ENCODE measurements at places on chromosomes 12 and 14.

DNA sequence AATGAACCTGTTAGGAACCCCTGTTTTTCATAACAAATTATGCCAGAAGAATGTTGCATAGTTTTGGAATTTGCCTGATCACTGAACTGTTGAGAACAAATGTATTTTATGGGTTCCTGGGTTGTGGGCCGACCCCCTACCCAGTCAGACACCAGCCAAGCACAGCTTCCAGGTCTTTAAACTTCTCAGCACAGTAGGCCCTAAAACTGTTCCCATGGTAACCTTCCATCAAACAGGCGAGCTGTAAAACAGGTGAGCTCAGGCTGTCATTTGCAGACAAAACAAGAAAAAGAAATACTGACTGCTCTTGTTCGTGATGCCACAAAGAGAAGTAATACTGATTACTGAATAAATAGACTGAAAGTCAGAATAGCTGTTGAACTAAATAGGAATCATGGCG is 147.0 kb downstream of the PTPRO start:
- no peak for DNase-seq

- no peak for DNase-seq
Measured at GRCh38 chr12:3272958-3273357, 195.8 kb downstream of the TSPAN9 start.

- no peak for DNase-seq
Measured at GRCh38 chr14:34302654-34303053, 159.4 kb downstream of the SPTSSA start.

DNA sequence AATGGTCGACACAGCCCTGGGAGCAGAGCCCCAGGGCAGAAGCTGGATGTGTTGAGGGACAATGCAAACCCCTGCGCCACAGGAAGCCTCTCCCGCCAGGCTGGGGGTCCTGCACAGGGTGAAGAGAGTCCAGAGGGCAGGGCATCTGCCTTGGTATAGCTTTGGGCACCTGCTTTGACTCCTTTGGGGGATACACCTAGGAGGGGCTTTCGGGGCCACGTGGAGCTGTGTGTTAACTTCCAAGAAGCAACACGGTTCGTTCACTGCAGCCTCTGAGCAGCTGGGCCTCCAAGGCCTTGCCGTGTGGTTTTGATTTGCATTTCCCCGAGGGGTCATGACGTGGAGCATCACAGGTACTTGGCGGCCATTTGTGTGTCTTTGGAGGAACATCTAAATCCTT is 5.8 kb upstream of the PUS1 start:
- no peak for DNase-seq

GRCh38 chr14:94373708-94374107 is 14.7 kb downstream of the SERPINA1 start:
- peak; percentile 98 for DNase-seq

DNA sequence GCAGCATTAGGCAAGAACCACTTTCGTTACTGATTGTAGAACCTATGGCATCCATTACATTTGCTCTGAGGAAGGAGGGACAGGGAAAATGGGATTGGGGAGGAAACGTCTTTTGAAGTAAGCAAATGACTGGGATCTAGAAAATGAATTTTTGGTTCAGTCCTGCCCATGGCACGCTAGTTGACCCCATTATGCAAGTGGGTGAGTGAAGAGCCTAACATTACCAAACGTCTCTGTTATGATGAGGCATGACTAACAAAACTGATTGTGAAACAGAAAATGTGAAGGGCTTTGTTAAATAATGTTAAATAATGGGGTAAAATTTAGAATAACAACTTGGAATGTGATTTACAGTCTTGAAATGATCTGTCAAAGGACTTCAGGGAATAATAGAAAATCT is 38.9 kb downstream of the CPSF2 start:
- DNase-seq = peak; percentile 78

- no peak for DNase-seq
Measured at GRCh38 chr14:36498938-36499337, 21.1 kb downstream of the NKX2-1 start.

DNA sequence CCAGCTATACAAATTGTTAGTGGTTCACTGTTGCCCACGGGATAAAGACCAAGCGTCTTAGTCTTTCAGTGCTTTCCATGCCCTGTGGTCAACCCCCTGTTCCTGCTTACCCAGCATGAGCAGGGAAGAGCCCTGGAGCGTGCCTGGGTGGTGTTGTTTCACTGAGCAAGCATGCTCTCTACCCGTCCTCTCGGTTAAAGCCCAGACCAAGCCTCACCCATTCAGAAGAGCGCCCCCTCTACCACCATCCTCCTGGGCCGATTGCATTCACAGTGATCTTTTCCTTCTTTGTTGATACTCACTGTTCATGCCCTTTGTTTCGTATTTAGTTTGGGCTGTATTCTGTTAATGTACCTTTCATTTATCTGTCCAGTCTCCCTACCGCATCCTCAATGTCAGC is 25.1 kb downstream of the DYRK4 start:
- no peak for DNase-seq
